ENCODE measurements at places on chromosomes 12 and 14.

DNA sequence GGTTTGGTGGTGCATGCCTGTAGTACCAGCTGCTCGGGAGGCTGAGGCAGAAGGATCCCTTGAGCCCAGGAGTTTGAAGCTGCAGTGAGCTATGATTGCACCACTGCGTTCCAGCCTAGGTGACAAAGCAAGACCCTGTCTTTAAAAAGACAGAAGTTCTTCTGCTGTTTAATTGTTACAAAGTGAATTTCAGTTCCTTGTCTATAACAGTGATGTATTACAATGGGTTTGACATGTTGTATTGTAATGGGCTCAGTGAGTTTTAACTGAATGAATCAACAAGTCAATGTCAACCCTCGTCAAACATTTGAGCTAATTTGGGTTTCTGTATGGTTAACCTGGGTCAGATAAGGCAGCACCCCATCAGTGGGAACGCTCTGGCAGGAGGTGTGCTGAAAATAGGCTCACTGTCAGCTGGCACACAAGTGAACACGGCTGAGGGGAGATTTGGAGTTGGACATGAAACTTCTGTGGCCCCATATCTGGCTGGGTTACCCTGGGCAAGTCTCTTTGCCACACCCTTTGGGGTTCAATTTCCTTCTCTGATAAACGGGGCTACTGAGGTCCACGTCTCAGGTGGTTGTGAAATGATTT, 14.0 kb upstream of the TRPV4 start:
- DNase-seq = no peak

DNA sequence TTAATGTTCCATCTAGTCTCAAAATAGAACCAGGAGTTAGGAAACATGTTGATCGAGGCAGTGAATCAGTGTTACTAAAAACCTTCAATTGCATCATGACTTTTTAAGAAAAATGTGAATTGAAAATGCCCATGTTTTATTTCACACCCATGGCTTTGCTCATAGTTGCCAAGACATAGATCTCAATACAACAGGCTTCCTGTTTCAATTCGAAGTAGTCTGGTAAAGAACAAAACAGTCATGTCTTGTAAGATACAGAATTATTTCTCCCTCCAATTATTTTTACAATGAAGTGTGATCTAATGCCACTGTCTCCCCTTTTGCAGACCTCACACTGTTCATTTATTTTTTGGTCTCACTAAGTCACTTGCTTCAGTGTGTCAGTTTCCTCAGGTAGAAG, 44.6 kb upstream of the FAR2 start:
- no peak for DNase-seq

DNA sequence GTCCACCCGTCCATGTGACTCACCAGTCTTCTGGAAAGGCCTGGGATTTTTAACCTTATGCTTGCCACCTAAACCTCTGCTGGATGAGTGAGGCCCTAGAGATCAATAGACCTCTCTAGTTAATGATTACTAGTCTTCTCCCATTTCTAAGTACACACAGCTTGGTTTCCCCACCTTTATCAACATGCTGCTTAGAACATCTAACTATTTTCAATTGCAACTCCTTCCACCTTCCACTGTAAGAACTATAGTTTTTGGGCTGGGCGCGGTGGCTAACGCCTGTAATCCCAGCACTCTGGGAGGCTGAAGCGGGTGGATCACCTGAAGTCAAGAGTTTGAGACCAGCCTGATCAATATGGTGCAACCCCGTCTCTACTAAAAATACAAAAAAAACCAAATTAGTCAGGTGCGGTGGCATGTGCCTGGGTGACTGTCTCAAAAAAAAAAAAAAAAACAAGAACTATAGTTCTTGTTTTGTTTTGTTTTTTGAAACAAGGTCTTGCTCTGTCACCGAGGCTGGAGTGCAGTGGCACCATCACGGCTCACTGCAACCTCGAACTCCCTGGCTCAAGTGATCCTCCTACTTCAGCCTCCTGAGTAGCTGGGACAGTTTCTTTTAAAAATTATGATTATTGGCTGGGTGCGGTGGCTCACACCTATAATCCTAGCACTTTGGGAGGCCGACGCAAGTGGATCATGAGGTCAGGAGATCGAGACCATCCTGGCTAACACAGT, 18.7 kb upstream of the MDM2 start:
- no peak for DNase-seq

- DNase-seq = no peak
Measured at GRCh38 chr14:41830714-41831406, 224.2 kb downstream of the LRFN5 start.

- DNase-seq = no peak
Measured at GRCh38 chr12:53862831-53863230, 75.8 kb upstream of the HOXC13 start.

GRCh38 chr12:119168721-119169120, 10.0 kb upstream of the HSPB8 start:
- no peak for DNase-seq

DNA sequence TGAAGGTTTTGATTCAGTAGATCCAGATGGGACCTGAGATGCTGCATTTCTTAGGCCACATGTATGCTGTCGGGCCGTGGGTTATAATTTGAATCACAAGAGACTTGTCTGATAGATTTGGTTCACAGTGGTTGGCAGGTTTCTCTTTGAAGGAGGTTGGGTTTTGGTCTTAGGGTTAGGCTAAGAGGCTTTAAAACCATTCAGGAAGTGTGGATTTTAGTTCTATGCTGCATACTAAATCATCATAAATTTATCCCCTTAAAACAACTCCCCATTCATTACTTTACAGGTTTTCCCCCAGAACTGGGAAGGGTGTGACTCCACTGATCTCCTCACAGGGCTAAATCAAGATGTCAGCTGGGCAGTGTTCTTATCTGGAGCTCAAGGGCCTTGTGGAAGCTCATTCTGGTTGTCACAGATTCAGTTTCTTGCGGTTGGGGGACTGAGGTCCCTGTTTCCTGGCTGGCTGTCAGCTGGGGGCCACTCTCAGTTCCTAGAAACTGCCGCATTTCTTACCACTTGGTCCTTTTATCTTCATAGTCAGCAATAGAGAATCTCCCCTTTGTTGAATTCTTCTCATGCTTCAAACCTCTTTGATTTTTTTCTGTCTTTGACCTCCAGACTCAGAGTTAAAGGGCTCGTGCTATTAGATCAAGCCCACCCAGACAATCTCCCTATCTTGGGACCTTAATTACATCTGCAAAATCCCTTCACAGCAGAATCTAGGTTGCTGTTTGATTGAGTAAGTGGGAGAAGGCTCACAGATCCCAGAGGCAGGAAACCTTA, 20.6 kb upstream of the PCNX1 start:
- no peak for DNase-seq

DNA sequence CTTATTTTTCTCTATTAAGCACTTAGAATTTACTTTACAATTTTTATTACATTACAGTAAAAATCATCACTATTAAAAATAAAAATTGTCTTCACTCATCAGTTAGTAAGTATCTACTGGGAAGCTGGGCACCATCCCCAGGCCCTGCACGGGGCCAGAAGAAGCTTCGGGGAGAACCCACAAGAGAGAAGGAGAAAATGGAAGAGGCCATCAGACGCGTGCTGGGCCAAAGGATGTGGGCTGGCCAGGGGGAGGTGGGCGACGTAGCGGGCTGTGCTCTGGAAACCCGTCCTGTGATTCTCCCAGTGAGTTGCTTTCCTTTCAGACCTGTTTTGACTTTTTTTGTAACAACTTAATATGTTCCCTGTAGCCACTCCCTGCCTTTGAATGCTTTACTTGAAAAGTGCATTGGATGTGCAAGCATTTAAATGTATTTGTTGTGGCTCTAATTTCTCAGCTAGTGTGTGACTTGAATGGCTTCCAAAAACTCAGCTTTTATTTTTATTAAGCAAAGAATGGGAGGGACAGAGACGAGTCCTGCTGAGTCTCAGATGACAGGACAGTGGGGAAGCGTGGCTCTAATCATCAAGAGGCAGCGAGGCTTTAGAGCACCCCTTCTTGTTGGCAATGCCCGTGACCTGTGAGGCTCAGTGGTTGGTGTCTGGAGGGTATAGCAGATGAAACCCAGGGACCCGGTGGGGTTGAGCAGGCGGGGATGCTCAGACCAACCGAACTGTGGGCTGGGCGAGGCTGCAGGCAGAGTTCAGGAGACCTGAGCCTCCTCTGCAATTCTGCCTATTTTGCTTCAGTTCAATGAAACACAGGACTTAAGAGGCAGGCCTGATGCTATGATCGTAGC, 38.8 kb downstream of the SYNE3 start:
- no peak for DNase-seq

DNA sequence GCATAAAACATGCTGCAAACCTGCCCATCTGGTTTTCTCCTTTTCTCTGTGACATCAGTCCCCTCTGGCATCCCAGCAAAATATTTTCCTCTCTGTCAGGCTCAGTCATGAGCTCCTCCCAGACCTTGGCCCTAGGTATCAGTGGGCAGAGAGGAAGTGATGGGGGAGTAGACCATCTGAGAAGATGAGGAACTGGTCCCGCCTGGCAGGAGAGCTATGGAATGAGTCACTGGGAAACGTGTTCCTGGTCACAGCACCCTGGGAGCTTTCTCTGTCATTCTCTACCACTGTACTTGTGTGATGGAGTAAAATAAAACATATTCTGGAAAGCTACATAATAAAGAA, 5.0 kb upstream of the SRSF9 start:
- no peak for DNase-seq

All from hippocampal formation (tissue), 2 donors.